GF-D8 (cell line): ENCODE measurements at places on chromosomes 16 and 17.

DNA sequence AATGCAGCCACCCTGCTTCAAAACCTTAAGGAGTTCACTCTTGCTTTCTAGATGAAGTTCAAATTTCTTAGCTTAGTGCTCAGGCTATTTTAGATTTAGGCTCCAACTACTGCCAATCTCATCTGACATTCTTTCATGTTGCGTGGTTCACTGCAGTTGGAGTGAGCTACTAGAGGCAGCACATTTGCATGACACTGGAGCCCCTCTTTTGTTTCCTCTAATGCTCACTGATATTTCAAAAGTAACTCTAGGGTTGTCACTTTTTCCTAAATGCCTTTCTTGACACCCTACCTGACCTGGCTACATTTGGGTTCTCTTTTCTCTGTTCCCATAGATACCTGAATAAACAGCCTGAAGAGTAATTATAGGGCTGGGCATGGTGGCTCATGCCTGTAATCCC lies 586.5 kb upstream of the GOT2 start:
- no peak for DNase-seq

DNA sequence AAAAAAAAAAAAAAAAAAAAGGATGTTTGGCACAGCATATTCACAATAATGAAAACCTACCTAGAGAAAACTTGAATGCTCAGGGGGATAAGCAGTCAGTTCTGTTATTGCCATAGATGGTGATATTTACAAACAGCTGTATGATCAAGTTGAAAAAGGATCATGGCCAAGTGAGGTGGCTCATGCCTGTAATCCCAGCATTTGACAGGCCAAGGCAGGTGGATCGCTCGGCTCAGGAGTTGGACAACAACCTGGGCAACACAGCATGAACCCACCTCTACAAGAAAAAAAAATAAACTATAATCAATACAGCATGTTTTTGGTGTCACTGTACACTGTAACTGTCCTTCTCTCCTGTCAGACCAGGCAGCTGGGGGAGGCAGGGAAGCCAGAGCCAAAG lies 19.1 kb downstream of the ANKS3 start:
- no peak for DNase-seq

DNA sequence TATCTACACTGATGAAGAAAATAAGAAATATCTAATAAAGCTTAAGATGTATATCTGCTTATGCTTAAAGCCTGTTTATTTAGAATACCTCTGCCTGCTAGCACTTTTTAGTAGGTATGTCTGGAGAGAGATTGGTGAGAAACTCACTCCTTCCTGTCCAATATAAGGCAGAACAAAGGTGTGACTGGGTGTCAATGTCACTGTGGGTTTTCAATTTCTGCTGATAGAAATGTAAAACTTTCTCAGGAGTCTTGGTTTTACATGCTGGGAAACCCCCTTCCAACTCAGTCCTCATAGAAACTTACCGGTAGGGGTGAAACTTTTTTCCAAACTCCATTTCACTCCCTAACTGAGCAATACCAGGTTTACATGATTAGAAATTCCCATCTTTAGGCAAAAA lies 17.8 kb upstream of the MPHOSPH6 start:
- no peak for DNase-seq

GRCh38 chr16:58651965-58652348 lies 22.3 kb upstream of the CNOT1 start:
- DNase-seq = no peak

DNA sequence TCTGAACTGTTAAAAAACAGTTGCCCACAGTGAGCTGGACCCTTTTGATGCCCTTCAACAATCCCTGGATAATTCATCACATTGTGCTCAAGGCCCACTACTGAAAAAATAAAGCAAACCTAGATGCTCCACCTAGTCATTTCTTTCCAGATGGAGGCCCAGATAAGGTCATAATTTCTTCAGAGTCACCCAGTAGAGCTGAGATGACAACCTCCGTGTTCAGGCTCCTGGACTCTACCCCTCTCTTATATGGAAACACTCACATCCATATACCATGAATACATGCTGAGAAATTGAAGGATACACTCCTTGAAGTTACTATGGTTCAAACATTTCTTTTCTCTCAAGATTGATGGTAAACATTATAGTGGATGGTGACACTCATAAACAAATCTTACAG lies 2.7 kb upstream of the ABCA3 start:
- DNase-seq = no peak

DNA sequence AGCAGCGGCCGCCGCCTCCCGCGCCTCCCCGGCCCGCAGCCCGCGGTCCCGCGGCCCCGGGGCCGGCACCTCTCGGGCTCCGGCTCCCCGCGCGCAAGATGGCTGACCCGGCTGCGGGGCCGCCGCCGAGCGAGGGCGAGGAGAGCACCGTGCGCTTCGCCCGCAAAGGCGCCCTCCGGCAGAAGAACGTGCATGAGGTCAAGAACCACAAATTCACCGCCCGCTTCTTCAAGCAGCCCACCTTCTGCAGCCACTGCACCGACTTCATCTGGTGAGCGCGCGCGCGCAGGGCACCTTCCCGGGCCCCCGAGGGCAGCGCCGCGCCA lies 258 bp downstream of the PRKCB start:
- no peak for DNase-seq
